Stimulated activated naive CD4-positive, alpha-beta T cell treated with Interleukin-2 at 50 U/mL for 16 hours (primary cell): ENCODE measurements at places on chromosomes 1 and 21.

DNA sequence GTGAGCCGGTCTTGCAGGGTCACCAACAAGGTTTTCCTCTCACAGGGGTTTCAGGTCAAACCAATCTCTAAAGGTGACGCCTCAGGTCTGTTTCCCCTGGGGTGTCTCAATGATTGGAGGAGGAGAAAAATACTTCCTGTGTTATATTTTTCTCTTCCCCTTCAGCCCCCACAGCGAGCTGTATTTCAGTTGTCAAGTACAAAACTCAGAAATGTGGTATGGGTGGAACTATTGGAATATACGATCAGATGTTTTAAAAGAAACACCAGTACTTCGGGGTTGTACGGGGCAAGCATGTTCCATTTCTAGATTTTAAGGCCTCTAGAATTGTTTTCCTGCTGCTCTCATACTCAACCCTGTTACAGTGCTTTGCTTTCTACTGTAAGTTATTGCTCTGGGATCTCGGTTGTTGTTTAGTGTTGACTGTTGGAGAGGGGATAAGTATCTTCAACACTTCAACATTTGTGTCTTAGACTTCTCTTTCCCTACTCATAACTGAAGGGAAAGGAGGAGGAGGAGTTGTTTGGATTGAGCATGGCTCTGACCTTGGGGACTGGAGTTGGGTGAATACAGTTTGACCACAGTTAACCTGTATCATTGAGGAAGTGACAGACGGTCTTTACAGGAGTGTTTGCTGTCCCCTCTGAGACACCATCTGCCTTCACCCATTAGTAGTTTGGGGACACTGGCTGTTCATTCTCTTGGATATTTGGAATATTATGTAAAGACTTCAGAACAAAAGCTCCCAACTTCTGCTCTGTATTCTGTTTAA is 2.0 kb downstream of the MAPKAPK2 start:
- DNase-seq, result no peak

- no peak for DNase-seq
These were observed 19.9 kb downstream of the CATSPER4 start for GRCh38 chr1:26210147-26210870.

- DNase-seq, result no peak
These were observed 59.5 kb upstream of the CD55 start for GRCh38 chr1:207261971-207262370.

- no peak for DNase-seq
These were observed 161.8 kb downstream of the AMY1C start for GRCh38 chr1:103911450-103911849.

GRCh38 chr1:7229696-7230631 is 444.7 kb downstream of the CAMTA1 start:
- DNase-seq, result no peak

DNA sequence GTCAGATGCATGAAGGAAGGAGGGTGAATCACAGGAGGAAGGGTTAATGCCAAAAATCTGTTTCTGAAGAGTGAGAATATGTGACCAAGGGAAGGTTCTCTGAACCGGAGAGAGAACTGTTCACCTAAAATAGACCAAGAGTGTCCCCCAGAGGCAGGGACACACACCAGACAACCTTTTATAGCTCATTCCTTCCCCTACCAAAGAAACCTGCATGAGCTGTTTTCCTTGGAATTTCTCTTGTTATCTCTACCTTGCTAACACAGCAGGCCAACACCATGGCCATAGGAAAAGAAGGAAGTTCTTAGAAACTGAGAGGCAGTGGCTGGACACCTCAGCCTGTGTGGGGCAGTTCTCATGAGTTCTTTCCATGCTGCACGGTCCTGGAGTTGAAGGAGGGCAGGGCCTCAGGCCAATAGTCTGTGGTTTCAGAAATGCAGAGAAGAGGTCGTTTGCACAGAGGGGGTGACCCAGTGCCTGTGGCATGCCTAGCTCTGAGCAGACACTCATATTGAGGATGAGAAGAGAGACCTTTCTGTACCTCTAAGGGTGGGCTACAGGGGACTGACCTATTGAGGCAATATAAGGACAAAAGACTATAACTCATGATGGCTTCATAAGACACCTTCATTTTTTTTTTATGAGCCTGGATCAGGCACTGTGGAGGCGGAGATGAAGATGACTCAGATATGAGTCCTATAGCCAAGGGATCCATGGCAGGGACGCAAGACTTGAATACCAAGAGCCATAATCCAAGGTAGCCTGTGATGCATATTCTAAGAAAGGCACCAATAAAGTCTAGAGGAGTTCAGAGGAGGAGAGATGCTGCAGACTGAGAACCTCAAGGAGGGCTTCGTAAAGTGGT is 39.4 kb downstream of the IGFN1 start:
- DNase-seq, result no peak

DNA sequence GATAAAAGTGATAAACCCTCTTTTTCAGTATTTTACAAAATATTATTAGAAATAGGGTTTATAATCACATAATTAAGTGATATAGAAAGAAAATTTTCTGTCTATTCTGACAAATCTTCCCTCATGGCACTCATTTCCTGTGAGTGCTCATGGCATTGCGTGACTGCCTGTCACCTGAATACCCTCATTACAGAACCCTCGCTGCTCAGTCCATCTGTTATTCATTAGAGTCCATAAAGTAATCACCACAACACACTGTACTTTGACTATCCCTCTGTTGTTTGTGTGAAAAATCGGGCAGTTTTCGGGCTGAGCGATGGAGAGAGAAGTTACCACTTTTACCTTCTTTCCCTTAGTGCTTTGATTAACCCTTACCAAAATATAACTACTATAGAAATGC is 100.4 kb upstream of the BRINP3 start:
- no peak for DNase-seq

- DNase-seq, result no peak
These were observed 10.7 kb upstream of the CSRP1 start for GRCh38 chr1:201517631-201518030.

- DNase-seq, result no peak
These were observed 405.7 kb upstream of the POU3F1 start for GRCh38 chr1:38452246-38452645.

- no peak for DNase-seq
These were observed 8.2 kb downstream of the PI4KB start for GRCh38 chr1:151318975-151319374.

DNA sequence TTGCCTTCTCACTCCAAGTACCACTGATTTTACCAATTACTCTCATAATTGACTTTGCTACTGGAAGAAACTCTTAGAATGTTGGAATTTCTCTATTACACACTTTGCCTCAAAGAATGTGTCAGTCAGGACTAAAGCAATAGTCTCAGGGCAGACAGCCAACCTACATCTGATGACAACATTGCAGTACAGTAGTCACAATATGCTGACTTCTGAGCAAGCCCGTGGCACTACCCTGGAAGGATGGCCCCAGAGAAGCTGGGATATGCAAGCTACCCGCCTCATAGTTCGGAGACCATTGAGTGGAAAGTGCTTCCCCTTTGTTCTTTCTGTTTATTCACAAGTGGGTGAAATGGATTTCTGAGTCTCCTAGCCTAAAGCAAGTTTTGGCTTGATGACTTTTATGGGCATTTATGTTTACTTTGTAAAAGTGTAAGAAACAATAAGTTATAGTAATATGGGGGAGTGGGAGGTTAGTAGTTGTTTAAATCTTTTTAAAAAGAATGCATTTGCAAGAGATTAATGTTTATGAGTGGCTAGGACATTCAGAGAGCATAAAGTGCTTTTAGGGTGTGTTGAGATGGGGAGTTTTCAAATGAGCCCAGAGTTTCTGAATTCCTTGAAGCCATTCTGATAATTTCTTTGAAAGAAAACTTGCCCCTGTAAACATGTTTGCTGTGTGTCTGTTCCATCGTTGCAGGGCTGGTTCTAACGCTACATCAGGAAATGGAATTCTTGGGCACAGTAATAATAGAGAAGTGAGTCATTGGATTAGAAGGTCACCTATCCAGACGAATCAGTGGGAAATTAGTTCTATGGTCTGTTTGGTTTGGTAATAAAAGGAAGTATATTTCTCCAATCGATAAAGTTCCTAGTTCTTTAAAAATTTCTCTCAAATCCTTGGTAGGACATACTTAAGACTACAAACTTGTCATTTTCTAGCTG is 63.8 kb downstream of the LMO4 start:
- no peak for DNase-seq

- no peak for DNase-seq
These were observed 78.3 kb upstream of the KCTD3 start for GRCh38 chr1:215488850-215489249.

DNA sequence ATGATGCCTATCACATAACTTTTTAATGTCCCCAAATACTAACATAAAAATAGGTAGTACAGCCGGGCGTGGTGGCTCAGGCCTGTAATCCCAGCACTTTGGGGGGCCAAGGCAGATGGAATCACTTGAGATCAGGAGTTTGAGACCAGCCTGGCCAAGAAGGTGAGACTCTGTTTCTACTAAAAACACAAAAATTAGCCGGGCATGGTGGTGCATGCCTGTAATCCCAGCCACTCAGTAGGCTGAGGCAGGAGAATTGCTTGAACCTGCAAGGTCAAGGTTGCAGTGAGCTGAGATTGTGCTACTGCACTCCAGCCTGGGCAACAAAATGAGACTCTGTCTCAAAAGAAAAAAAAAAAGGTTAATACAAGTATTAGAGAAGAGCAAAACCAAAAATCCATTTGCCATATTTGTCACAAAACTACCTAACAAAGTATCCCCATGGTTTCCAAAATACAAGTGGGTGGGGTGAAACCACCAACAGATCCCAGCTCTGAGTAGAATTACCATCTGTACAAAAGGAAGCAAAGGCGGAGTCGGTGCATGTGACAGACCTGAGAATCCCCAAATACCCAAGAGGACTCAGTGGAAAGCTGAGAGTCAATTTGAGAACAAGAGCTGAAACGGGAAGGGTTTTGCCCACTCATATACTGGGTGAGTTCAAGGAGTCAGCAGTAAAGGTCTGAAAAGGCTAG is 113.2 kb downstream of the TOMM20 start:
- peak; percentile 49 for DNase-seq

DNA sequence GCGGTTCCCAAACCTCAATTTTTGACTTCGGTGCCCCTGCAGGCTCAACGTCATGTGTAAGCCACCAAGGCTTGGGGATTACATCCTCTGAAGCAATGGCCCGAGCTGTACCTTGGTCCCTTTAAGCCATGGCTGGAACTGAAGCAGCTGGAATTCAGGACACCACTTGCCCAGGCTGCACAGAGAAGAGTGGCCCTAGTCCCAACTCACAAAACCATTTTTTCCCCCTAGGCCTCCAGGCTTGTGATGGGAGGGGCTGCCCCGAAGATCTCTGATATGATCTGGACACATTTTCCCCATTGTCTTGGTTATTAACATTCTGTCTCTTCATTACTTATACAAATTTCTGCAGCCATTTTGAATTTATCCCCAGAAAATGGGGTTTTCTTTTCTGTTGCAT is 233.3 kb upstream of the ADGRL4 start:
- no peak for DNase-seq

DNA sequence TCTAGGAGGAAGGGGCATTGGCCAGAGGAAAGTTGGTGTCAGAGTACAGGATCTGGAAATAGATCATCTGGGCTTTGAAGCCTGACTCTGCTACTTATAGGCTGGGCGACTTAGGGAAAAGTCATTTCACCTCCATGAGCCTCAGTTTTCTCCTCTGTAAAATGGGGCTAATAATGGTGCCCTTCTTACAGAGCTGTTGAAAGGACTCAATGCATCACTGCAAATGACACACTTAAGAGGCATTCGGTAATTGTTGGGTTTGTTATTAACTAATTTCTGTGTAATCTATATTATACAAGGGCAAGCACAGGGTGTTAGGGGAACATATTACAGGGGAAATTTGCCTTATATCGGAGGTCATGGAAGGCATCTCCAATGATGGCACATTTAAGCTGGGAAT is 96.1 kb downstream of the KAZN start:
- no peak for DNase-seq

GRCh38 chr1:2555634-2556276 is 416 bp upstream of the TNFRSF14 start:
- peak; percentile 72 for DNase-seq

- no peak for DNase-seq
These were observed 2.5 kb downstream of the LBR start for GRCh38 chr1:225425201-225425786.
